ENCODE measurements at places on chromosomes 13 and 19.

GRCh38 chr19:38485541-38486285 lies 52.2 kb downstream of the RYR1 start:
- no peak for DNase-seq

GRCh38 chr13:34155931-34156607 lies 338.1 kb downstream of the RFC3 start:
- peak; percentile 61 for DNase-seq

- DNase-seq: no peak
These were observed 269.5 kb upstream of the HTR2A start for GRCh38 chr13:47166336-47166735.

DNA sequence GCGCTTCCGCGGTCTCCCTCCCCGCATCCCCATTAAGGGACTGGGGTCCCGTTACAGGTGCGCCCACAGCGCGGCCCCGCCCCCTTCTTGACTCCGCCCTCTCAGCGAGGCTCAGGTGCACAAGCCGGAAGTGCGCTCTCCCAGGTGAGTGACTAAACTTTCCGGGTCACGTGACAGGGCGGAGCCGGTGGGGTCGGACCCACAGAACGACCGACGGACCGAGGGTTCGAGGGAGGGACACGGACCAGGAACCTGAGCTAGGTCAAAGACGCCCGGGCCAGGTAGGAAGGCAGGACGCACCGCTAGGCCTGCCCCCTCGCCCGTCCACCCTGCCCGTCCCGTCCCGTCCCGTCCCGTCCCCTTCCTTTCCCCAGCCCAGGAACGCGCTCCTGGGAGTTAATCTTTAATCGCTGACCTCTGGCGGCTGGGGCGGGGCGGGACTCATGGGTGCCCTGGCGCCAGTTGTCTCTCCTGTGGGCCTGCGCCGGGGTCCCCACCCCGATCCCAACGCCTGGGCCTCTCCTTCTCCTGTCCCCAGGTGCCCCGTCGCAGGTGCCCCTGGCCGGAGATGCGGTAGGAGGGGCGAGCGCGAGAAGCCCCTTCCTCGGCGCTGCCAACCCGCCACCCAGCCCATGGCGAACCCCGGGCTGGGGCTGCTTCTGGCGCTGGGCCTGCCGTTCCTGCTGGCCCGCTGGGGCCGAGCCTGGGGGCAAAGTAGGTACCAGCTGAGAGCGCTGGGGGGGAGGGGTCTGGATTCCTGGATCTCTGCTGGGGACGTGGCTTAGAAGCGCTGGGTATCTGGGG lies at the start of gene CRB3:
CRB3 (plus strand) TSS at position 202 of the 804 bp plus-strand sequence; CDS start at position 633, 431 bp downstream.
- DNase-seq: peak; percentile 87

- no peak for DNase-seq
These were observed 2.5 kb upstream of the UBE2M start for GRCh38 chr19:58560921-58561320.

GRCh38 chr13:49838989-49839388 lies 46.5 kb upstream of the KPNA3 start:
- no peak for DNase-seq

DNA sequence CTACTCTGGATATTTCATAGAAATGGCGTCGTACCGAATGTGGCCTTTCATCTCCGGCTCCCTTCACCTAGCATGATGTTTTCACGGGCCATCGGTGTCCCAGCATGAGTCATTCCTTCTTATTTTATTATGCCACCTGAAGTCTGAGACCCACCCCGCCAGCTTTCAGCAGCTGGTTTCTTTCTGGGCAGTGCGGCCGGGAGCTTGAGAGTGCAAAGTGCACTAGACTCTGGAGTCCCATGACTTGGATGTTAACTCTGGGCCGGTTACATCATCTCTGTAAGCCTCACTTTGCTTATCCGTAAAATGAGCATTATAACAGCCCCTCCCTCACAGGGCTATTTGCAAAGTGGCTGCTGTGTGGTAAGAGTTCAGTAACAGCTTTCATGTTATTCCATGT lies 5.8 kb upstream of the KMT5C start:
- DNase-seq: peak; percentile 55

GRCh38 chr19:22832031-22832762 lies at the start of gene ZNF723:
Gene ZNF723, plus strand, starts transcription at chr19:22832291. Its CDS starts 89 bp downstream, at chr19:22832380.
- DNase-seq: no peak

DNA sequence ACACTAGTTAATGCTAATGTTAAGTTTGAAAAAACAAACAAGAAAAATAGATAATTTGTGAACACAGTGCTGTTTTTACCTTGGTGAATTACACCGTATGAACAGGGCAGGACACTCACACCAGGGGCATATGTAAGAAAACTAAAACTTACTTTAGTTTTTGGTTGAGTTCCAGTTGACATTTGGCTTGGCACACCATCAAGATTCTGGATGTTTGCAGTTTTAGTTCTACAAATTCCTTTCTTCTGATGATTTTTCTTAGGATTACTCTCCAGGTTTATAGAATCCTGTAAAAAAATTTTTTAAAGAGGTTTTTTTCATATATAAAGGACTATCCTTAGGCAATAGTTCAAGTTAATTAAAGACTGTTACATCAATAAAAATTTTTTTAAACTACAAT lies 238.5 kb upstream of the STARD13 start:
- DNase-seq: peak; percentile 26

- DNase-seq: no peak
These were observed 313.5 kb downstream of the KLF12 start for GRCh38 chr13:73820688-73821087.

- DNase-seq: no peak
These were observed 3.8 kb downstream of the CNOT3 start for GRCh38 chr19:54141356-54141755.

DNA sequence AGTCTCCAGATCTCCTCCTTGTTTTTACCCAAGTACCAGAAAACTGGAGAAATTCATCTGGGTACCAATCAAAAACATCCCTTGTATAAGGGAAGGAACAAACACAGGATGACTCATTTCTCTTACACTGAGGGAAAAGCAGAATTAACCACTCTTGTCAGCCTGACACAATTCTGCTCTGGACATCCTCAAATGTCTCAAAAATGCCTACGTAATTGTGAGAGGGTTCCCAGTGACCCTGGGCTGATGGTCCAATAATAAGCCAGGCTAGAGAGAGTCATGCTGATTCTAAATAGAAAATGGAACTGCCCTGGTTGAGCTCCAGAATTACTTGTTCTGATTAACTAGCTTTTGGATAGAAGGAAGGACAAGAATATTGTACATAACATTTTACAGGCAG lies 14.5 kb downstream of the ZNF708 start:
- DNase-seq: no peak

Data from kidney tubule cell (primary cell).